Aorta (tissue), 5 donors: ENCODE measurements at places on chromosomes 5 and 9. TPM values are rescaled to one million over a fixed set of nuclear protein-coding genes. Genes with fewer than 3 reads are reported as not detected.

Gene DRD1
- total RNA-seq, result 0.45 TPM

Gene PCDHGB6
- total RNA-seq, result 14.6 TPM

Gene FOXI1
- not detected for total RNA-seq

DNA sequence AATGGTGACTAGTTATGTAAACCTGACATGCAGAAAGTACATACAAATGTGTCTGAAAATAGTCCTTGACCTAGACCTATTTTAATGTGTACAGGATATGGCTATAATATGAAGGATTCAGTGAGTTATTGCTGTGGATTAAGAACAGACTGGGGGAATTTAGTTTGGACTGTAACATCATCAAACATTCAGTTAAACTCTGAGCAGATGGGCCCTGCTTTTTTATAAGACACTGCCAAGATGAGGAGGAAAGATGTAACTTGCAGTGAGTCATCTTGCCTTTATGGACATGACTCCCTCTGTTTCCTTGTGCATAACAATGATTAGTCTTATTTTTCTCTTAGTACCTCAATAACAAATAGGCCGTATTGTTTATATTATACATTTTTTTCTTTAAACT lies 12.2 kb downstream of the PPP3R2 start:
- H3K27me3 ChIP-seq, result no peaks in the 10 kb centered on the region
- H3K36me3 ChIP-seq, result no peaks in the 10 kb centered on the region
- DNase-seq, result no peak
- no peak overlapping the region for H3K27ac ChIP-seq
- no peak overlapping the region for H3K4me3 ChIP-seq

DNA sequence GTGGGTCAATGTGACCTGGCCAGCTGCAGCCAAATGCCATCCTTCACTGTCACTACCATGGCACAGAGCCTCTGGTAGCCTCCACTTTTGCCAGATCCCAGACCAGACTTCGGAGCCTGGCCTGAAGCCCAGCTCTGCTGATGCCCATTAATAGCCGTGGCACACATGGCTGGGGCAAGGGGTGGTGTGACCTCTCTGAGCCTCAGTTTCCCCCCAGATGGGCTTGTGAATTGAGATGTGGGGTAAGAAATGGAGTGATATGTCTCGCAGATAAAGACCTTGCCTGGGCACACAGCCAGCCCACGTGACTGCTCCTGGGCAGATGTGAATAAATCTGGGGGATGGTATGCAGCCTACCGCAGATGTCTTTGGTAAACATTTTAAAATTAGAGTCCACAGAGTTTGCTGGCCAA lies 13.9 kb downstream of the SUSD3 start:
- peak; percentile 67 for DNase-seq
- no peaks in the 10 kb centered on the region for H3K36me3 ChIP-seq
- no peaks in the 10 kb centered on the region for H3K27me3 ChIP-seq

GRCh38 chr5:69231851-69232250 lies 2.8 kb upstream of the CDK7 start:
- DNase-seq, result no peak
- no peaks in the 10 kb centered on the region for H3K27me3 ChIP-seq
- H3K27ac ChIP-seq, result no peak overlapping the region
- H3K4me3 ChIP-seq, result no peak overlapping the region
- no peaks in the 10 kb centered on the region for H3K36me3 ChIP-seq
- no peaks in the 10 kb centered on the region for H3K4me1 ChIP-seq

GRCh38 chr5:59066367-59067163 lies 483.7 kb downstream of the RAB3C start:
- DNase-seq, result no peak
- H3K27ac ChIP-seq, result no peak overlapping the region
- no peak overlapping the region for H3K4me3 ChIP-seq
- no peaks in the 10 kb centered on the region for H3K27me3 ChIP-seq

DNA sequence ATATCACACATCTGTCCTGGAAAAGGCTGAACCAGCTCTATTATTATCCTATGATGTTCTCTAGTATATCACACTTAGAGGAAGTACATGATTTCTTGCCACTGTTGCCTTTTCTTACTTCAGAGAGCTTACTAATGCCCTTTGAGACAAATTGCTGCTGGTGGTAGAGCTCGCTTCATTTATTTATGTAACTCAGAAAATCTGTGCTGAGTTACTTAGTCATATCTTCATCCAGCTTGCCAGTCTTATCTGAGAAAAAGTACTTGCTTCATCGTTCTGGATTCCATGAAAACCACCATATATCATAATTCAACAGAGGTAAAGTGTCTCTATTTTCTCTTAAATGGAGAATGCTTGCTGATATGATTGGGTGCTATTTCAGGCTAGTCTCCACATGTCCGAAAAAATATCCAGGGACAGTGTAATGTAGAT lies 26.6 kb downstream of the PTPDC1 start:
- no peak overlapping the region for H3K4me3 ChIP-seq
- peaks cover 1% of the 10 kb centered on the region for H3K4me1 ChIP-seq
- no peaks in the 10 kb centered on the region for H3K27me3 ChIP-seq
- no peak overlapping the region for H3K27ac ChIP-seq

- no peaks in the 10 kb centered on the region for H3K27me3 ChIP-seq
- no peaks in the 10 kb centered on the region for H3K36me3 ChIP-seq
- H3K4me3 ChIP-seq, result no peak overlapping the region
- DNase-seq, result no peak
- no peak overlapping the region for H3K27ac ChIP-seq
Measured at GRCh38 chr9:89080193-89080592, 88.9 kb downstream of the S1PR3 start.

DNA sequence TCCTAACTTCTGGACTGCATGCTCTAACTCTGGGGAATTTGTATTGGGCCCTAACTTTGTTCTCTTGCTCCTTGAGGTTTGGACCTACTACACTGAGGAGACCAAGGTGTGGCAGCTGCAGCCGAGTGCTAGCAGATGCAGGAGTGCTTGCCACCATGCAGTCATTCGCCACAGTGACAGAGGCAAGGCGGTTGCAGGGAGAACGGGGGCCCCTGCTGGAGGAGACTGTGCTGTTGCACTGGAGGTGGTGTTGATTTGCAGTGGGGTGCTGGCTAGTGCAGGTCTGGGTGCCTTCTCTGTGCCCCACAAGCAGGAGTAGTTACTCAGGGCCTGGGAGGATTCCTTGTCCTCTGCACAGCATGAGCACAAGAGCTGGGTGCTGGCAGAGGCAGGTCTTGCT lies 22.4 kb upstream of the DIRAS2 start:
- H3K4me3 ChIP-seq, result no peak overlapping the region
- no peak for DNase-seq
- H3K4me1 ChIP-seq, result no peaks in the 10 kb centered on the region
- no peak overlapping the region for H3K27ac ChIP-seq
- no peaks in the 10 kb centered on the region for H3K27me3 ChIP-seq

GRCh38 chr9:79220666-79221065 lies 351.1 kb upstream of the TLE4 start:
- no peak overlapping the region for H3K4me3 ChIP-seq
- no peaks in the 10 kb centered on the region for H3K36me3 ChIP-seq
- H3K27ac ChIP-seq, result no peak overlapping the region
- no peaks in the 10 kb centered on the region for H3K27me3 ChIP-seq

DNA sequence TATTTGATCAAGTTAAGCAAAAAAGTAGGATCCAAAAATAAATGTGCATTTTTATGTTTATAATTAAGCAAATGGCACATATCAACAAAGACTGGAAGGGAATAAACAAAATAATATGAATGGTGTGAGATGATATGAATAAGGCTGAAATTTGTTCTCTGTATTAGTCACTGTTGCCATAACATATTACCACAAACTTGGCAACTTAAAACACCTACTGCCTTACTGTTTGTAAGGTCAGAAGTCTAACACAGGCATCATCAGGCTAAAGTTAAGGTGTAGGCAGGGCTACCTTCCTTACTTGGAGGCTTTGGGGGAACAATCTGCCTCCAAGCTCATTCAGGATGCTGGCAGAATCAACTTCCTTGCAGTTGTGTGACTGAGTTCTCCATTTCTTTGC lies 19.3 kb downstream of the PGGT1B start:
- no peaks in the 10 kb centered on the region for H3K36me3 ChIP-seq
- H3K27ac ChIP-seq, result no peak overlapping the region
- H3K27me3 ChIP-seq, result no peaks in the 10 kb centered on the region
- peaks cover 3% of the 10 kb centered on the region for H3K4me1 ChIP-seq
- DNase-seq, result no peak
